RCC 7860 (cell line): ENCODE measurements at places on chromosomes 4 and X.

DNA sequence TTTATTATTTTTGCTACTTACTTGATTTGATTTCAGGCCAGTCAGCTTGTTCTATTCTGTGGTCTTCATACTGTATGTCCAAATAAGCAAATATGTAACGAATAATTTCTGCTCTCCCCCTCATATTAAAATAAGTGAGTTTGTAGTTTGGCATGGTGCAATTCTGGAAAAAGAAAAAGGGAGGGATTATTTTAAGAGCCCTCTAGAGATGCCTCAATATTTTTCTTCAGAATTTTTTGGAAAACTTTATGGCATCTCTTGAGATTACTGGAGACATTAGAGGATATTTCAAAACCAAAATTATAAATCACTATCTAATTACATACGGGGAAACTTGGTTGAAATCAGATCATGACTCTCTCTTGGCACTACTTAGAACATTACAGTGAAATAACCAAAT is 8.2 kb downstream of the HPGDS start:
- DNase-seq: no peak

- DNase-seq: no peak
Measured at GRCh38 chr4:78799551-78800495, 23.7 kb downstream of the BMP2K start.

DNA sequence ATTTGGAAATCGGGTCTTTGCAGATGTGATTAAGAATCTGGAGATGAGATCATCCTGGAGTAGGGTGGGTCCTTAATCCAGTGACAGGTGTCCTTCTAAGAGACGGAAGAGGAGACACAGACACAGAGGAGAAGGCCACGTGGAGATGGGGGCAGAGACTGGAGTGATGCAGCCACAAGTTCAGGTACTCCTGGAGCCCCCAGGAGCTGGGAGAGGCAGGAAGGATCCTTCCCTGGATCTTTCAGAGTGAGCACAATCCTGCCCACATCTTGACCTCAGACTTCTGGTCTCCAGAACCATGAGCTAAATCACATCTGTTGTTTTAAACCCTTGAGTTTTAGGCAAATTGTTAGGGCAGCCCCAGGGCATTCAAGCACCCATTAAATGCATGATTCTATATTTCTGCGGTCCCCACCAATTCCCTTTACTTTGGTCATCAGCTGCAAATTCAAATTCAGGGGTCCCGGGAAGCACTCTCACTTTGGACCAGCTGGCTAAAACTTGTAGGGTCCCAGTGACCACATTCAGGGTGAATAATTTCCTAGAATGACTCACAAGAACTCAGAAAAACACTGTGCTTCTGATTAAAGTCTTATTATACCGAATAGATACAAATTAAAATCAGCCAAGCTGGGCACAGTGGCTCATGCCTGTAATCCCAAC is 12.8 kb upstream of the AKAP17A start:
- no peak for DNase-seq

DNA sequence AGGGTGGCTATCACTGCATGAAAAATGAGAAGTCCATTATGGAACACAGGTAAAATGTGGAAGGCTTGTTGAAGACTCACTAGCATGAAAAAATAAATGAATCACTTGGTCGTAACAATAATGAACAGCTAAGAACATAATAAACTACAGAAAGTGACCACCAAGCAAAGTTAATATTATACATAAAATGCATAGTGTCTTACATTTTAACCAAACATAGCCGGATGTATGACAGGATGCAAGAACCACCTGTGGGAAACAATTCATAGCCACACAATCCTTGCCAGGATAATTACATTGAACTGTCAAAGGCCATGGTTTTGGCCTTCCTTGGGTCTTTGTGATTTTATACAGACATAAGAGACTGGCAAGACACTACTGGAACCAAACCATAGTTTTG is 81.9 kb upstream of the ATXN3L start:
- peak; percentile 29 for DNase-seq

GRCh38 chrX:17035111-17035510 is 88.7 kb downstream of the REPS2 start:
- no peak for DNase-seq

DNA sequence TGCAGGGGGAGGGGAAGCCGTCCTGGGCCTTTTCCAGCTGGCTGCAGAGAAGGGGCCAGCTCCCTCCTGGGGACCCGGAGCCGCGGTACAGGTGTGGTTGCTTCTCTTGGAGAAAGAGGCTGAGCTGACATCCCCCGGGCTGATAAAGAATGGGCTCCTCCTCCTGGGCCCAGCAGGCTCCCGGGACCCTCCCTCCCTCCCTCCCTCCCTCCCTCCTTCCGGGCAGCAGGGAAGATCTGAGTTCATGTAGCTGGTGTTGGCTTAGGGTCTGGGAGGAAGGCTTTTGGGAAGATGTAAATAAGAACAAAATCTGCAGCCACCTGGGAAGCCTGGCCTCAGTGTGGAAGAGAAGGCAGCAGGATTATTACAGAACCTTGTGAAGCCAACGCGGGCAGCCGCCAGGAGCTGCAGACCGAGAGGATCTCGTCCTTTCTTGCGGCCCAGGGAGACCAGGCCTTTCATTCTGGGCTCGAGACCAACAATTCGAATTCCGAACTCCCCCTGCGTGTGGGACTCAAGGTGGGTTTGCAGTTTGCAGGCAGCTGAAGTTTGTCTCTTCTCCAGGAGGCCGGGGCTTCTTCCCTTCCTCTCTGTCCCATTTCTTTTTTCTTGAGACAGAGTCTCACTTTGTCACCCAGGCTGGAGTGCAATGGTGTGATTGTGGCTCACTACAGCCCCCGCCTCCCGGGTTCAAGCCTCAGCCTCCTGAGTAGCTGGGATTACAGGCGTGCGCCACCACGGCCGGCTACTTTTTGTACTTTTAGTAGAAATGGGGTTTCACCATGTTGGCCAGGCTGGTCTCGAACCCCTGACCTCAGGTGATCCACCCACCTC is at the start of gene PLCXD1:
Gene PLCXD1 (plus strand): TSS at position 216 of the 834 bp plus-strand sequence. CDS start 2,807 bp downstream, outside the sequence.
- no peak for DNase-seq

- DNase-seq: no peak
Measured at GRCh38 chrX:69093960-69094871, 71.0 kb downstream of the PJA1 start.

DNA sequence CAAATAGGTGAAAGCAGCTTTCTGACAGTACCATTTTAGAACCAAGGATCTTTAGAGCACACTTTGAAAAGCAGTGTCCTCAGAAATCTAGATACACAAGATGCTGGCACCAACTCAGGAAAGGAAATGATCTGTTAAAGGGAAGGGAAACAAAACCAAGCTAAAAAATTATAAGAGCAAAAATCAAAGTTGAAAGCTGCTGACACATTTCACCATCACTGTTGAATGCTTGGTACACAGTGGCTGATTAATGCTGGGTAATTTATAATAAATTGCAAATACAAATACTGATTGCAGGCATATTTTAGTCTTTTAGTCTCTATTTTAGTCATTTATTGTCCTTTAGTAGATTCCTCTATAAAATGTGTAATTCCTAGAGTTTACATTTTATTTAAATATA is 1540.1 kb upstream of the PCDH10 start:
- DNase-seq: no peak

GRCh38 chr4:16472537-16472936 is 246.3 kb upstream of the TAPT1 start:
- DNase-seq: no peak

DNA sequence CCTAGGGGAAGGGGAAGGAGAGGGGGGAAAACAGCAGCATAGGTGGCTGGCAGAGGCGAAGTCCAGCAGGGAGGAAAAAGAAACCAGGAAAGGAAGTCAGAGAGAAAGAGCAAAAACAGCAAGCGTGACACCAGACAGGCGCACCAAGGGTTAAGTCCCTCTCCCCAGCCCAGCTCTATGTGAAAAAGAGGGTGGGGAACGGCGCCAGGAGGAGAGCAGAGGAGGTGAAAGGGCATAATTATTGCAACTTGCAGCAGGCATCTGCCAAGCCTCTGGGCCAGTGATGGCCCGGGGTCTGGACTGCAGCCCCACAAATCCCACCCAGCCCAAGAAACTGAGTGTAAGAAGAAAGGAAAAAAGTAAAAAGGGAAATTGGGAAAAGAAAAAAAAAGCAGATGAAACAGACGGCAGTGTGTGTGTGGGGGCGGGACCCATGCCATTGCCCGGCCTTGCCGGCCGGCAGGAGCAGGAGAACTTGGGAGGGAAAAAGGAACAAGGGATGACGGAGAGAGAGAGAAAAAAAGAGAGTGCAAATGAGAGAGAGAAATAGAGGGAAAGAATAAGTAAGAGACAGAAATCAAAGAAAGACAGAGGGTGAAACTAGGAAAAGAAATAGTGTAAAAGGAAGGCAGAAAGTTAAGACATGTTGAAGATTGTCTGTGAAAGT is 14.1 kb upstream of the RHOXF2 start:
- DNase-seq: no peak
